NCI-H1092 (cell line): ENCODE measurements at places on chromosomes 12 and 14.

DNA sequence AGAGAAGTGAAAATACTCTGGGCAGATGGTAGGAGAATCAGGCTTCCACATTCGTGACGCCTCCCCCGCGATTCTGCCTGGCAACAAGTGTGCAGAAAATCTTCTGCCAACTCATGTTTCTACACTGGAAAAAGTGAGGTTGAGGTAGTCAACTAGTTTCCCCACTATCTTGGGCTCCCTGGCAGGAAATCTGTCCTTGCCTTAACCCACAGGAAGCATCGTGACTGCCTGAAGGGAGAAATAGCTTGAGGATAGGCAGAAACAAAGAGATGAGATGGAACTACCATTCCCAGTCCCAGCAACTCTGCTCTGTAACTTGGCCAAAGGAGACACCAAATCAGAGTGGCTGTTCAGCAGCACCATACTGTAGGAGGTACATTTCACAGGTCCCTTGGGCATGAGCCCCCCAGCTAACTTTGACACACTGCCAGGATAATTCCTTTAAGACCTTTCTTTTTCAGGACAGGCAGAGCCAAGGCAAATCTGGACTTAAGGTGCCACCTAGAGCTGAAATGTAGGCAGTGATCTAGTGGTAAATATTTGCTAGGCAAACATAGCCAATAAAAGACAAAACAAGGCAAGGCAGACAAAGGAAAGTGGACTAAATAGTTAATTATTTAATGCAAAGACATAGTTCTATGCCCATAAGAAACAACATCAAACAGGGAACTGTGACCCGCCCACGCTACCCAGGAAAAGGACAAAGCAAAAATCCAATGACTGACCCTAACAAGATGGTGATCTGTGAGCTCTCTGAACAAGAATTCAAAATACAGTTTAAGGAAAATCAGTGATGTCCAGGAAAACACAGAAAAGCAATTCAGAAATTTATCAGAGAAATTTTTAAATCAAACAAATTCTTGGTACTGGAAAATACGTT, 205.1 kb downstream of the PTPRO start:
- DNase-seq: no peak

DNA sequence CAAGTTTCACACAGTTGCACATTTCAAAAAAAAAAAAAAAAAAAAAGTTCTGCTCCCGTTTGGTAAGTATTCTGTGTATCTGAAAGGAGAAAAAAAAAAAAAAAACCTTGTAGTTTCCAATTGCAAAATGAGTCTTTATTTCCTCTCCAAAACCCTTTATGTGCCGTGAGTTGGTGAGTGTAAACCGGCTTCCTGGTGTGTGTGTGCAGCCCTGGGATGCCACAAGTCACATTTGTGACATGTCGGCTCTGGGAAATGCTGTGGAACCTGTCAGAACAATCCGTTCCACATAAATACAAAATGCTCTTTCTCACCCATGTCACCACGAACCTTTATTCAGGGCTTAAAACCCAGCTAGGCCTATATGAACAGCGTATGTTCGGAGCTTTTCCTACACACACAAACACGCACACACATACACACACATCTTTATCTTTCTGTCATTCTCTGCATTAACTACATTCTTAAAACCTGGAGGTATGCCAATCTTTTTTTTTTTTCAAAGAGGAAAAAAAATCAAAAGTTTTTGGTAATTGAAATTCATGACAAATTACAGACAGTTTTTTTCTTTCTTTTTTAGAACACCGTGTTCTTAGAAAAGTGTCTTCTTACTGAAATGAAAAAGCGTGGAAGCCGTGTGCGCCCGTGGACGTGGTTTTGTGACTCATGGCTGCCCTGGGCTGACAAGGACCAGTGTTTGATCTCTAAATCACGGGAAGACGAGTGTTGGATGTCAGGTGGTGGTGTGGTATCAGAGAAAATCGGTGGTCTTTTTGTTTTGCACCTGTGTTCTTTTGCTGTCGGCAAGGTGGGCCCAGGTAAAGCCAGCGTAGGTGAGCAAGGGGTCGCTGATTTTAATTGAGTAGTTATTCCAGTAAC, 612.0 kb downstream of the VRK1 start:
- no peak for DNase-seq

GRCh38 chr14:28652782-28653181, 113.8 kb upstream of the FOXG1 start:
- DNase-seq: no peak

DNA sequence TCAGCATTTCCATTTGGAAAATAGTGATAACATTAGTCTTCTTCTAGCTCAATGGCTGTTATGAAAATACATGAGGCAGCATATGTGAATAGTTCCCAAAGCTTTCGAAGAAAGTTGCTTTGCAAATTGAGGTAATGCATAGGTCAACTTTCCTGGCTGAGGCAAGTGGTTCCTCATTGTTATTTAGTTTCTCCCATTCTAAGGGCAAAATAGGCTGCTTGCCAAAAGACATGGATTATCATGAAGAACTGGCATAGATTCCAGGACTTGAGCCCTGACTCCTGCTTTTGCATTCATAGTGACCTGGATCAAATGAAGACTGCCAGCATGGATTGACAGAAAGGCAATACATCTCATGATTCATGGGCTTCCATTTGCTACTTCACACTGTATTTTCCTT, 35.7 kb downstream of the LRFN5 start:
- no peak for DNase-seq

GRCh38 chr14:32134448-32135097, 57.5 kb downstream of the ARHGAP5 start:
- no peak for DNase-seq

DNA sequence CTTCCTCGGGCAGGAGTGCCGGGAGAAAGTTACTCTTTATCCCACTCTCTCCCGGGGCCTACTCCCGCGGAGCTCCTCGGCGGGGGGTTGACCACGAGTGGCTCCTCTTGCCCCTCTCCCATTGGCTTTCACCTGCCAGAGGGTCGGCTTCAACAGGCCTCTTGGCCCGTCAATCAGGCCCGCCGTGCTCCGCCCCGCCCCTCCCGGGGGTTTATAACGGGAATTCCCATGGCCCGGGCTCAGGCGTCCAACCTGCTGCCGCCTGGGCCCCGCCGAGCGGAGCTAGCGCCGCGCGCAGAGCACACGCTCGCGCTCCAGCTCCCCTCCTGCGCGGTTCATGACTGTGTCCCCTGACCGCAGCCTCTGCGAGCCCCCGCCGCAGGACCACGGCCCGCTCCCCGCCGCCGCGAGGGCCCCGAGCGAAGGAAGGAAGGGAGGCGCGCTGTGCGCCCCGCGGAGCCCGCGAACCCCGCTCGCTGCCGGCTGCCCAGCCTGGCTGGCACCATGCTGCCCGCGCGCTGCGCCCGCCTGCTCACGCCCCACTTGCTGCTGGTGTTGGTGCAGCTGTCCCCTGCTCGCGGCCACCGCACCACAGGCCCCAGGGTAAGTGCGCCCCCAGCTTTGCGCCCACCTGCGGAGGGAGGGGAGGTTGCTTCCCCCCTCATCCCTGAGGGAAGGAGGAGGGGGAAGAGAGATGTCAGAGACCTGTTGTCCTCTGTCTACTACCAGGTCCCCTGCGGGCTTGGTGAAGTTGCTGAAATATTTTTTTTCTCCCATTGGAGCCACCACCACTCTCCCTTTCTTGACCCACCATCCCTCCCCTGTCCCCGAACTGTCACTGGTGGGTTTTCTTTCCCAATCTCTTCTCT, at the start of gene SMOC1:
TSS of gene SMOC1 (plus strand) at position 242 of the 869 bp plus-strand sequence. CDS start at position 505, 263 bp downstream.
- DNase-seq: peak; percentile 64

DNA sequence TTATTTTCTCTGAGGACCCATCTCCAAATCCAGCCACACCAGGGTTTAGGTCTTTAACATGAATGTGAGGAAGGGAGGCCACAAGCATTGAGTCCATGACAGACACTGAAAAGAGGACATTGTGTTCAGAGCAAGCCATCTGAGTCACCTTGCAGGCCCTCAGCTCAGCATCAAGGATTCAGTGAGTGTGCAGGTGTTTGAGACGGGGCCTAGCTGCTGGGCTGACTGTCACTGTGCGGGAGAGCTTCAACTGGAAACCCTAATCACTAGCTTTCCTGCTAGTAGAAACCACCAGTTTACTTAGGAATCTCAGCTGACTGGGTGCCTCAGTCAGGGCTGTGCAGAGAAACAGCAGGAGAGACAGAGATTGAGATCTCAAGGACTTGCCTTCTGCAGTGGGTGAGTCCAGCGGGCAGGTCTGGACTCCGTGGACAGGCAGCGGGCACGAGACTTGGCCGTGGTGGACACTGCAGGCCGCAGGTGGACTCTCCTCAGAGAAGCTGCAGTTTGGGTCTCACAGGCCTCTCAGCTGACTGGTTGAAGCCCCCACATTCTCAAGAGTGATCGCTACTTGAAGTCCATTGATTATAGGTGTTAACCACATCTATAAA, 86.1 kb upstream of the DYNC1H1 start:
- DNase-seq: no peak

GRCh38 chr12:69095765-69096477, 143.4 kb upstream of the CPSF6 start:
- no peak for DNase-seq

DNA sequence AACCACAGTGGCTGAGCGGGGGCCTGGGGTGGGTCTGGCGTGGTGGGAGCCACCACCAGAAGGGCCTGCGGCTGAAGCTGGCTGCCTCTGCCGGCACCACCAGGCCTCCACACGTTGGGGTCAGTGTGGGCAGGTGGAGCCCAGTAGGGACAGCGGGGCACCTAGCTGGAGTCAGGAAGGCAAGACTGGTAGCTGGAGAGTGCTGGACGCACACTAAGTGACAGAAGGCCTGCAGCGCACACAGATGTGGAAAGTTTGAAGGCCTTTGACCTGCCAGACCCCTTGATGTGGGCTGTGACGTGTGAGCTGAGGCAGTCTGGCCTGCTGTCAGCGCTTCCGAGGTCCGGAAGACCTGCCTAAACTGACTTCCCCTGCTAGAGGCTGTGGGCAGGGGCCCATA, 26.3 kb downstream of the RIN3 start:
- no peak for DNase-seq

DNA sequence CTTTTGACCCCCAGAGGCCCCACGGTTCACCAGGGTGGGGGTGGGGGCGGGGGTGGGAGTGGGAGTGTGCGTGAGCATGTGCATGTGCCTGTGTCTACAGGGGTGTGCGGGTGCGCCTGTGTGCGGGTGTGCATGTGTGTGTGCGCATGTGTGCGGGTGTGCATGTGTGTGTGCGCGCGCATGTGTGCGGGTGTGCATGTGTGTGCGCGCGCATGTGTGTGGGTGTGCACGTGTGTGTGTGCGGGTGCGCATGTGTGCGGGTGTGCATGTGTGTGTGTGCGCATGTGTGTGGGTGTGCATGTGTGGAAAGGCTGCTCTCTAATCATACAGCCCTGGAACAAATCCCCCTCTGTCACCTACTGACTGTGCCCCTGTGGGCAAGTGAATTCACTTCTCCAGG, 38.8 kb downstream of the RFLNA start:
- no peak for DNase-seq

GRCh38 chr12:5467931-5468330, 36.0 kb downstream of the NTF3 start:
- no peak for DNase-seq

DNA sequence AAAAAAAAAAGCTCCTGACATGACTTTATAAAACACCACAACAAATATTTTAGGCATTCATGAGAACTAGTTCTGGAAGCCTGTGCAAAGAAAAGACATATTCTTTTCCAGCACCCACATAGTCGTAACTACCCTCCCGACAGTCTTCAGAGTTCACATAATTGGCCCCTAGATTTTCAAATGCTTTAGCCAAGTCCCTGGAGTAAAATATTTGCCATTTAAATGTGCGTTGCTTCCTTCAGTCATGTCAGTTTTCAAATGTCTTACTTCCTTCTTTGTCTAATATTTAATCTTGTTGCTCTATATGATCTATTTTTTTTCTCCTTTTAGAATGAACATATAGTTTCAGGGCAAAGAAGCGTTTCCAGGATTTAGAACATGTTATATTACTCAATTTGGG, 66.8 kb upstream of the KRAS start:
- no peak for DNase-seq

- DNase-seq: no peak
Observed at GRCh38 chr14:99468836-99469592, 11.6 kb downstream of the SETD3 start.

DNA sequence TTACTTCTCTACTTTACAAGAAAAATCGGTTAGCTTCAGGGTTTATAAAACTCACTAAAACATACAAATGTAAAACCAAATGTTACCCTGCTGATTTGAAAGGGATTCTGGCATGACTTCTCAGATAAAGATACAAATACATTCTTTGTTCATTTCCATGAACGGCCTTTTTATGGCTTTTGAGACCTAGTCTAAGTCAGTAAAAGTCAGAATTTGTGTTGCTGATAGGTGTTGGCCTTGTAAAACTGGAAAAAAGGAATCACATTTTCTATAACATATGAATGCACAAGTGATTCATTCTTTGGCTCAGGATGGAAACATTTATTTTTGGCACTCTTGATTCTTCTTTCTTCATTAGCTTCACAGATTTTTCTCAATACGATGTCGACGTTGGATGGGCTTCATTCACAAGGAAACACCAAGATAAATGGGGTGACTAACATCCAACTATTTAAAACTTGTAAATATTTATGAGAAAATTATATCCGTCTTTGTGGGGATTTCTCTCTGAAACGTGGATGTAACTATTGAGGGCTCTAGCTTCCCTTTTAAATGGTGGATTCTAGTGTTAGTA, 27.0 kb upstream of the CPM start:
- no peak for DNase-seq

DNA sequence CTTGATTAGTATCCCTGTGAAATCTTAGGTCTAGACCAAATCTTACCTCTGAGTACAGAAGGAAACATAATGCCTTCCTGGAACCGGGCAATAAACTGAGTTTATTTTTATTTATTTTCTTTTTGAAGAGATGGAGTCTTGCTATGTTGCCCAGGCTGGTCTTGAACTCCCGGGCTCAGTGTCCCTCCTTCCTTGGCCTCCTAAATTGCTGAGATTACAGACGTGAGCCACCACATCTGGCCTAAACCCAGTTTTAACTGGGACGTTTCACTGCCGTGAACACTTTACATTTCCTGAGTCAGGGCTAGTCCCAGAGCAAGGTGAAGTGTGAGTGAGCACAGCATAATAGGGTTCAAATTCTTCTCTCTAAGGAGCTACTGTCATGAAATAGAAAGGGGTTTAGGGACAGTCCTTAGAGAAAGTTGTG, 671 bp downstream of the GUCY2C start:
- DNase-seq: no peak

DNA sequence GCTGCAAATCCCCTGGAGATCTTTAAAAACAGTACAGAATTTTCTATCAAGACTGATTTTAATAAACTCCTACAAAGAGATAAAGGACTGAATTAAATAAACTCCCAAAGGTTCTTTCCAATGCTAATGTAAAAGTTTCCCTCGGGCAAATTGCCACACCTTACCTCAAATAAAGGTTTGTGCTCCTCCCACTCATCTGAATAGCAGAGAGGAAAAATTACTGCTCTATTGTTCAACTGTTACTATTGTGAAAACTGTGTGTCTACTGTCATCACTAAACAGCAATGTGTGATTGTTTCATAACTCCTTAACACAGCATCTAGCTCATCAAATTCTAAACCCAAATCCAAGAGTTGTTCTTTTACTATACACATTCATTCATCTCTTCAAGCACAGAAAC, 3.2 kb downstream of the SPTLC2 start:
- no peak for DNase-seq

- no peak for DNase-seq
Observed at GRCh38 chr14:77883847-77884238, 83.9 kb downstream of the ADCK1 start.
